GOT3 (cell line): ENCODE measurements at places on chromosomes 6 and 20.

DNA sequence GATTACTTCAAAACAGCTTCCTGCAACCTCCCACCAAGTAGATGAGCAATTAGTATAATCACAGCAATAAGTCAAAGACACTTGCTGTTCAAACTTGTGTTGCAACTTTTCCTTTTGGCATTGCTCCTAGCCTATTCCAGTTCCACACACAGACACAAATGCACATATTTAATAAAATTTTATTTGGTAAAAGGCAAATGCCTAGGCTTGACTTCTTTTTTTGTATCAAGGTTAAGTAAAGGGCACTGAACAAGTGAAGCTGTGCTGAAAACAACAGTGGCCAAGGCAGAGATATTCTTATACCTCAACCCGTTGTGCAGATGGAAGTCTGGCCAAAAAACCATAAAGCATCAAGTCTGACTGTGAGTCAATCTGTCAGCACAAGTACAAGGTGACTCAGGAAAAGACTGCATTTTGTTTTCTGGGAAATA, 708.4 kb upstream of the CITED2 start:
- DNase-seq, result no peak

DNA sequence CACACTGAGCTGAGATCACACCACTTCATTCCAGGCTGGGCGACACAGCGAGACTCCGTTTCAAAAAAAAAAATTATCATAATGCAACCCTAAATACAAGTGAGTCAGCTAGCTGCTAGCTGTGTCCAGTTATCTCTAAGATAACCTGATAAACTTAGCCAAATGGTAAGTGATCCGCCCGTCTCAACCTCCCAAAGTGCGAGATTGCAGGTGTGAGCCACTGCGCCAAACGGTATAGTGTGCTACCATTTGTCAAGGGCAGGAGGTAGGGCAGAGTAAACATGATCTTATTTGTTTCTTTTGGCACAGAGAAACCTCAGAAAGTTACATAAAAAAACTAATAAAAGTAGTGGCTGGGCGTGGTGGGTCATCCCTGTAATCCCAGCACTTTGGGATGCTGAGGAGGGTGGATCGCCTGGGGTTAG, 4.7 kb upstream of the C6orf132 start:
- no peak for DNase-seq

DNA sequence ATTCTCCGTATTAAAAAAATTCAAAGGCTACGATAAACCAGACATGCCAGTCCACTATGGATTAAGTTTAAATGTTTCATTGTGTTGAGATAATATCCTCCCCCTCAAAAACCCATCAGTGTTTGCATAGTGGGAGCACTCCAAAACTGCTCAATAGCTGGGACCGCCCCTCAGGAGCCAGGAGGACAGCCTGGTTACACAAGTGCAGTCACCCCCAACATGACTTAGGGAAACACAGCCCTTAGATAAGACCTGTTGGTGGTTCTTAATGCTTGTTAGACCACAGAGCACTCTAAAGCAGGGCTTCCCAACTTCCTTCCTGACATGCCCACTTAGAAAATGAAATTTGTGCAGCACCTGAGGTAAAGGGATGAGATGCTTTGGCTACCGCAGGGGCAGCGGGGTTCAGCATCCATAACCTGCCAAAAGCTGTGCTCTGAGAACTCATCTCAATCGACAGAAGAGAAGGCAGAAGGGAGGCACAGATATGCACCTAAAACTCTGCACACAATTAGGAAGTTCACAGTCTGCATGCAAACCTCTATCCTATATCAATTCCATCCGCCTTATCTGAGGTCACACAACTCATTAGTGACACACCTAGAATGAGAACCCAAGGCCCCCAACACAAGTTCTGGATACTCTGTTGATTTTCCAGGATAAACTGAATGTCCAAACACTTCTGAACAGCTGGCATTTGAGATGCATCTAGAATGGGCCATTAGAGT, 74.3 kb downstream of the RALGAPA2 start:
- no peak for DNase-seq

DNA sequence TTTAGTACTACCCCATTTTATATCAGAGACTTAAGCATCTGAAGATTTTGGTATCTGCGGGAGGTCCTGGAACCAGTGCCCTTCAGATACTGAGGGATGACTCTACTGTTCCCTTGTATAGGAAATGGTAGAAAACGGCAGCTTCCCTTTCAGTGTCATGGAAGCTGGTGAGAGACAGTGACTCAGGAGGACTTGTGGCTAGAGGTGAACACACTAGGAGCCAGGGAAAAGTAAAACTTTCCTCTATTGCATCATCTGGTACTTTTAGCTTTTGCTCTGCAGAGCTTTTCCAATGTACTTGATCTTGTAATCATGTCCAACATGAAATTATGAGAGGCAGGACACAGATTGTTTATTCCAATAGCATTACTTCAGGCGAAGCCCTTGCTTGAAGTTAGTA, 45.0 kb downstream of the RNF144B start:
- no peak for DNase-seq

DNA sequence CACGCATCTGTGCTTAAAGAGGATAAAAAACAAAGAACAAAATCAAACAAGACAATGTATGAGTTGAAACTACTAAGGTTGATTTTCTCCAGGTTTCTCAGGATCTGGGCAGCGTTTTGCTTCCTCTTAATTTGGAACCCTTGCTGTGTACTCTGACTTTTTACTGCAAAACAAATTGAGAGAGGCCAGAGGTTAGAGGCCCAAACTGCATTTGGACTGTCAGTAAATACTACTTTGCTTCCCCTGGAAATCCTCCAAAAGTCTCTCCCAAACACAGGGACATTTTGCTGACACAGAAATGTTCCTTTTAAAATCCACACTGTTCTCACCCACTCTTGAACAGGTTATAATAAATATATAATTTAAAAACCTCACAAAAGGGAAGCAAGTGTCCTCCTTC, 1.1 kb downstream of the ARG1 start:
- no peak for DNase-seq

- DNase-seq, result no peak
These were observed 80.7 kb downstream of the ANKS1A start for GRCh38 chr6:34969662-34970265.

DNA sequence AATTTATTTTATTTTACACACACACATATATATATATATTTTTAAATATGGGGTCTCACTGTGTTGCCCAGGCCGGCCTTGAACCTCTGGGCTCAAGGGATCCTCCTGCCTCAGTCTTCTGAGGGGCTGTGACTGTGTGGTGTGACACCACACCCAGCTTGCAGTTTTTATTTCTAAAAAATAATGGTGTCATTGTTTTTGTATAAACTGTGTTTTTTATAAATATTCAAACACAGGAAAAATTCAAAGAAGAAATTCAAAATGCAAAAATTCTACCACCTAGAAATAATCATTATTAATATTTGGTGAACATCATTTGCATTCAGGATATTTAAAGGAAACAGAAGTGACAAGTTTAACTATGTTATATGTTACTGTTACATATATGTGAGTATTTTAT, 3.1 kb downstream of the CCDC28A start:
- no peak for DNase-seq

DNA sequence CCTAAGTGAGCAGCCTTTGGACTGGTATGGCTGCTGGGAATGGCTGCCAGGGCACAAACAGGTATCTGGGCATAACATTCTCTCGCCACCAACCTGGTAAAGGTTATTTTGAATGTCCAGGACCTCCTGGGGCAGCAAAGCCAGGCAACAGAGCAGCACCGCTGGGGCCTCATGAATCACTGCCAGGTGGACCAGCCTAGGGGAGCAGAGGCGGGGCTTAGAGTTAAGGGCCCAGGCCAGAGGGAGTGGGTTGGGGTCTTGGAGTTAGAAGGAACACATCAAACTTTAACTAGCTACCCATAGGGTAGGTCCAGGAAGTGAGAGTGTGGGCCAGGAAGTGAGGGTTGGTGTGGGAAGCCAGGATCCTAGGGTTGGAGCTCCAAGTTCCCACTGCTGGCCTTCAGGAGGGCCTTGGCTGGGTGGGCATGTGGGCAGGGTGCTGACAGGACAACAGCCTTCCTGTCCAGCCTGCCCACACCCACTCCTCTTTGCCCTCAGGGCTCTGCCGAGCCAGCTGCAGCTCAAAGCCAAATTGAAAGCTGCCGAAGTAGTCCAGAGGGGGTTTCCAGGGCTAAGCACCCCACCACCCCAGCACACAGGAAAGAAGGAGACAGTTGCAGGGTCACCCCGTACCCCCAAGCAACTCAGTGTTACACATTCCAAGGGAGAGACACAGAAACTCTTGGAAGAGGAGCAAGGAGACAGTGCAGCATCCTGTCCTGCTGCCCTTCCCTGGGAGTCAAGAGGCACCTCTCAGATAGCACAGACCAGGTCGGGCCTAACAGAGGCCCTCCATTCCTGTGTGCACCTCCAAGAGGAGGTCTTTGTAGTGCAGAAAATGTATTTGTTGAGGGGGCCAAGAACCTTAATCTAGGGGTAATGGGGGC, 2.6 kb downstream of the NFKBIE start:
- no peak for DNase-seq

- DNase-seq, result no peak
These were observed 15.4 kb upstream of the FAM110A start for GRCh38 chr20:818001-818664.

DNA sequence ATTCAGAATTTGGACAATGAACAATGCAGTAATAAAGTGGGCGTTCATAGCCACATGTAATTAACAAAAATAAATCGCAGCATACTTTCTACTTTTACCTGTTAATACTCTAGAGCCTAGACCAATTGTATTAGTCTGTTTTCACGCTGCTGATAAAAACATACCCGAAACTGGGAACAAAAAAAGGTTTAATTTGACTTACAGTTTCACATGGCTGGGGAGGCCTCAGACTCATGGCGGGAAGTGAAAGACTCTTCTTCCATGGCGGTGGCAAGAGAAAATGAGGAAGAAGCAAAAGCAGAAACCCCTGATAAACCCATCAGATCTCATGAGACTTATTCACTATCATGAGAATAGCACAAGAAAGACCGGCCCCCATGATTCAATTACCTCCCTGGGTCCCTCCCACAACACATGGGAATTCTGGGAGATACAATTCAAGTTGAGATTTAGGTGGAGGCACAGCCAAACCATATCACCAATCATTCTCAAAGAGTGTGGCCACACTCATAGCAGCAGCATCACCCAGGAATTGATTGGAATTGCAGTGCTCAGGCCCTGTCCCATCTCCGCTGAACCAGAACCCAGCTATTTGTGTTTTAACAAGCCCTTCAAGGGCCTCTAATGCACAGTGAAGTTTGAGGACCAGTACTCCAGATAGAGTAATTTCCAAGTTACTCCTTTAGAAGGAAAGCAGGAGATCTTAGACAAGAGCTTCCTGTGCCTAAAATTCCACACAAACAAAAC, 650.0 kb downstream of the KIF16B start:
- DNase-seq, result no peak

DNA sequence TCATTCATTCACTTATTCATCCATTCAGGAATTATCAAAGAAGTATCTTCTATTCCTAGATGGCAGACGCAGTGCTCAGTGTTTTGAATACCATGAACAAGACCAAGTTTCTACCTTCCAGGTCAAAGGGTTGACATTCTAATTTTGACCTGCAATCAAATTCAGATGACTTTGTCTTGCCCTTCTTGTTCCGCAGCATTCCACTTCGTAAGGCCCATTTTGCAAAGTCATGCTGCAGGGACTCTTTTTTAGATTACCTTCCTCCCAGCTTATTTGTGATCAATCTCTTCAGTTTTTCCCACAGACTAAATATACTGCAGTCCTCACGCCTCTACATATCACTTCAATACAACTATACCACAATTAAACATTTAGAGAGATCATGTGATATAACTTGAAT, 7.1 kb upstream of the TAAR1 start:
- DNase-seq, result no peak

DNA sequence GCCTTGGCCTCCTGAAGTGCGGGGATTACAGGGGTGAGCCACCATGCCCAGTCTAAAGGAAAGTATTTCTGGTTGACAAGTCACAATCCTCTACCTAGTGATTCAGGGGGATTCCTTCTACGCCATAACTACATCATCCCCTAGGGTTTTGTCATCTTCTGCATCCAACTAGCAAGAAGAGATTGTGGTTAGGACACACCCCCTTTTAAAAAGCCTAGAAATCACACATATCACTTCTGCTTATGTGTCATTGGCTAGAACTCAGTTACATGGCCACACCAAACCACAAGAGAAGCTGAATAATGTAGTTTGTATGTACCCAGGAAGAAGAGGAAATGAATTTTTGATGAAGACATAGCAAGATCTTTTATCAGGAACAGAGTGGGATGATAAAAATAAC, 14.7 kb upstream of the CHD6 start:
- no peak for DNase-seq

- no peak for DNase-seq
These were observed 63.5 kb downstream of the AKAP12 start for GRCh38 chr6:151303231-151303630.
